ENCODE measurements at places on chromosomes 5 and 9. TPM values are rescaled to one million over a fixed set of nuclear protein-coding genes. Genes with fewer than 3 reads are reported as not detected.
A peak's percentile ranks its signal among the peaks of the same experiment; 100 is the strongest.

DNA sequence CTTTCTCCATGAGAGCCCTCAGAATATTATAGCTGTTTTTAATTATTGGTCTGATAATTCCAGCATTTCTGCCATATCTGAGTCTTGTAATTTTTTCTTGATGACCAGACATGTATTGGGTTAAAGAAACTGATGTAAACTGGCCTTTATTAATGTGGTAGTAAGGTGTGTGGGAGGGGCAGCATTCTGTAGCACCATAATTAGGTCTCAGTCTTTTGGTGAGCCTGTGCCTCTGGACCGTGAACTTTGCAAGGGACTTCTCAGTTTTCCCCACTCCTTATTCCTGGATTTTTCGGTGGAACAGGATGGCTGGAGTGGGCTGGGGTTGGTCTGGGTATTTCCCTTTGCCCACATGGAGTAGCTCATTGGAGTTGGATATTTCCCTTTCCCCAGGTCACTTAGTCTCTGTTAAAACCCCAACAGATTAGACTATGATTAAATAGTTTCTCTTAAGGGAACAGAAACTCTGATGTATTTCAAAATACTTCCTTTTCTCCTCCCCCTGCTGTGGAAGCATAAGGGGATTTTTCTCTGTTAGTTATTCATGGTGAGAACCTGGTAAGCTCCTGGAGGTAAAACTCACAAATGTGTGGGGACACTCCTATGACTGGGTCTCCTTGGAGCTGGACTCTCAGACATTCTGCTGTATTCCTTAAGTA lies 52.4 kb downstream of the FSD1L start:
- H3K27me3 ChIP-seq, result no peaks in the 10 kb centered on the region
- H3K4me3 ChIP-seq, result no peak overlapping the region
- DNase-seq, result peak; percentile 9
- H3K36me3 ChIP-seq, result no peaks in the 10 kb centered on the region
- no peak overlapping the region for H3K27ac ChIP-seq

The CCDC152 gene
- 0.15 TPM for polyA plus RNA-seq

The SERF1A gene
- 2.1 TPM for polyA plus RNA-seq

- H3K36me3 ChIP-seq, result no peaks in the 10 kb centered on the region
- no peaks in the 10 kb centered on the region for H3K4me1 ChIP-seq
- no peaks in the 10 kb centered on the region for H3K27me3 ChIP-seq
- no peak overlapping the region for H3K27ac ChIP-seq
Observed at GRCh38 chr5:148474025-148474511, 90.3 kb downstream of the FBXO38 start.

DNA sequence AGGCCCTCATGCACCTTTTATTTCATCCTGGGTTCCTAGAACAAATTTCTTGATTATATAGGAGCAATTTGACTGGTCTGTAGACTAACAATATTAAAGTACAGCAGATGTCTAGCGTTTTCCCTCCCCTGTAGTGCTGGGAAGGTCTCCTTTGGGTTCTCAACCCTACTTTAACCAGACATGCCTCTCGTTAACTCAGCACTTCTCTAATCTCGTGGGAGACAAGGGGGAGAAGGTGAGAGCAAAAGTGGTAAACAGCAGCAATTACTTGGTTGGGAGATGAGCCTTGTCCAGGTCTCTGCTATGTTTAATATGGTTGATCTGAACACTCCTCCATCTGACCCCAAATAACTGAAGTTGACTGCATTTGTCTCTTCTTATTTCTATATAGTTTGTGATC lies 22.0 kb downstream of the CETN3 start:
- no peaks in the 10 kb centered on the region for H3K36me3 ChIP-seq
- H3K4me3 ChIP-seq, result no peak overlapping the region
- H3K27ac ChIP-seq, result no peak overlapping the region
- H3K27me3 ChIP-seq, result no peaks in the 10 kb centered on the region
- DNase-seq, result no peak
